ENCODE measurements at places on chromosomes 3 and 15.

- peak; percentile 90 for DNase-seq
These were observed at the start of the genes CCPG1 and PIERCE2 for GRCh38 chr15:55408012-55408928. CCPG1 (minus strand) TSS chr15:55408359; CDS start chr15:55389424, 18,935 bp downstream. PIERCE2 (plus strand) TSS chr15:55408495; CDS start chr15:55408769, 274 bp downstream.

- DNase-seq = no peak
These were observed 1.0 kb downstream of the LRRC3B start for GRCh38 chr3:26623419-26624208.

- no peak for DNase-seq
These were observed 55.6 kb upstream of the C15orf61 start for GRCh38 chr15:67465196-67465952.

- no peak for DNase-seq
These were observed 6.7 kb upstream of the PSTPIP1 start for GRCh38 chr15:76987896-76988860.

DNA sequence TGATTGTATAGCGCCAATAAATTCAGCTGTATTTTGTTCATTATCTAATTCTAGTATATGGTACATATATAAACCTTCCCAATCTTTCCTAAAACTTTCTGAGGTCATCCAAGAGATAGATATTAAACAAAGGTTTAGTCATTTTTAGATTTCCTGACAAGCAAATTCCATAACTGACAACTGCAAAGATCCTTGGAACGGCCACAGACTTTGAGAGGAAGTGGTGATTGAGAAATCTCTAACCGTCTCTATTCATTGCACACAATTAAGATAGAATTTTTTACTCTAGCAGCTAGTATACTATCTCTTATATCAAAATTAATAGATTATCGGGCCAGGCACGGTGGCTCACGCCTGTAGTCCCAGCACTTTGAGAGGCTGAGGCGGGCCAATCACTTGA lies 4.7 kb downstream of the CSNK1G1 start:
- DNase-seq = no peak

DNA sequence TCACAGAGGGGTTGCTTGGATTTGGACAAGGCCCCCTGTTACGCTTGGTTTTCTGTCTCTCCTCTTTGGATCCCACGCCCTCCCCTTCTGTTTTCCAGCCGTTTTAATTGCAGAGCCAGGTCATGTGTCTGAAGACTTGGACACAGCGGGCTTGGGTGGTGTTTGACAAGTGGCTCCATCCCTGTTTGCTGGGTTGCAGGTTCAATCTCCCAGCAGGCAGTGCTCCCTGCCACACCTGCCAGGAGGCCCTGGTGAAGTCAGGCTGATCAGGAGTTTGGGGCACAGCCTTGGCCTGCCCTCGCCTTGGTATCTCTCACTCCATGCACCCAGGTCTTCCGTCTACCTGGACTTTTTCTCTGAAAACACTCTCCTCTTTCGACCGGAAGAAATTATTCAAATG lies 59.0 kb downstream of the PLXNA1 start:
- DNase-seq = no peak

DNA sequence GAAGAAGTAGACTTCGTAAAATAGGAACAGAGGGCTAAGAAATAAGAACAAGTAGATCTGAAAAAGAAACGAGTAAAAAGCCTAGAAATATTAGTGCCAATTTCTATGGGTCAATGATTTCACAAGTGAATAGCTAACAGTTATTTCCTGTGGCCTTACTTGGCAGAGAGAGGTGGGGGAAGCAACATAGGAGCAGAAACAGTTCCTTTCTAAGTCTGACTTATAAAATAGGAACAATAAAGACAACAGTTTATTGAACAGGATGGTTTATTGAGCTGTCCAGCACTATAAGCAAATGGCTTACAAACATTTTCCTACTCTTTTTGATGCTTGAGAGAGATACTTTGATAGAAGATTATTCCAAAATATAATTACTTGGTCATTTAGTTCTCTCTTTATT lies 37.9 kb downstream of the AGTR1 start:
- DNase-seq = no peak

DNA sequence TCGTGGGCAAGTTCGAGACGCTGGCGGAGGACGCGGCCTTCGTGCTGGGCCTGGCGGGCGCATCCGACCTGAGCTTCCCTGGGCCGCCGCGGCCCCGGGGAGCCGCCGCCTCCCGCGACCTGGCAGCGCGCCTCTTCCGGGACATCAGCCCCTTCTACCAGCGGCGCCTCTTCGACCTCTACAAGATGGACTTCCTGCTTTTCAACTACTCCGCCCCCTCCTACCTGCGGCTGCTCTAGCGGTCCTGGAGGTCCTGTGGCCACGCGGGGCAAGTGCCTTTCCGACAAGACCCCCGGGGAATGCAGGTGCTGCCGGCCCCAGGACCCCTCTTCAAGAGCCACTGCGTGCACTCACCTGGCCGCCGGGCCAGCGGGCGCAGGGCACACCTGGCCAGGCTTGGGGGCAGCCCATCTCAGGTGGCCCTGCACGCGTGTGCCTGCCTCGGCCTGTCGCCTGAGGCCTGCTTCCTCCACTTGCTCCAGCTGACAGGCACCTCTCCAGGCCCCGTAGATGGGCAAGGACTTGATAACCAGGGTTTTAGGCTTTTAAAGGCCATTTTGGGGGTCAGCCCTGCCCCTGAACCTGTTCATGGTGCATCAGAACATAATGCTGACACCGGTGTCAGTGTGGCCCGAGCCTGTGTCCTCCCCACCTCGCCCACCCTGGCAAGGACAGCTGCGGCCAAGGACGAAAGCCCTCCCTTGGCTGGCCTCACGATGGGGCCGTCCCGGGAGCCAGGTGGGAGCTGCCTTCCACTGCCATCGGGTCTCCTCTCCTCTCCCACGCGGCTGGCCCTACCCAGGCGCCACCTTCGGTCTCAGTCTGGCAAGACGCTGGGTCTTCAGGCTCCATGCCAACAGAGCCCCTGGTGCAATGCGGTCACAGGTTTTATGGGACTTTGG lies 16.1 kb downstream of the C3orf22 start:
- DNase-seq = no peak

DNA sequence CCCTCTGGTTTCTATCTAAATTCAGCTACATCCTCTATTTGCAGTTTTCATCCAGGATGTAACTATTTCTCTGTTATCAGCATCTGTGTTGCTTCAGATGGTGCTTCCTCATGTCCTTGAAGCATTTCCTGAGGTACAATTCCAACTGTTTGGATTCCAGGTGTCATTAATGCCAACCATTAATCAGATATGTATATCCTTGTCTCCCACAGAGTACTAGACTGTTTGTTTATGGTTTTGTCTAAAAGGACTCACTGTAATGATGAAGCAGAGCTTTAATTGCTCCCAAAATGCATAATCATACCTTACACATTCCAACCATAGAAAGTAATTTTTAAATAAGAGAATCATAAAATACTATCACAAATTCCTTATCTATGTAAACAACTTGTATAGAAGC lies 288.5 kb upstream of the MME start:
- no peak for DNase-seq

DNA sequence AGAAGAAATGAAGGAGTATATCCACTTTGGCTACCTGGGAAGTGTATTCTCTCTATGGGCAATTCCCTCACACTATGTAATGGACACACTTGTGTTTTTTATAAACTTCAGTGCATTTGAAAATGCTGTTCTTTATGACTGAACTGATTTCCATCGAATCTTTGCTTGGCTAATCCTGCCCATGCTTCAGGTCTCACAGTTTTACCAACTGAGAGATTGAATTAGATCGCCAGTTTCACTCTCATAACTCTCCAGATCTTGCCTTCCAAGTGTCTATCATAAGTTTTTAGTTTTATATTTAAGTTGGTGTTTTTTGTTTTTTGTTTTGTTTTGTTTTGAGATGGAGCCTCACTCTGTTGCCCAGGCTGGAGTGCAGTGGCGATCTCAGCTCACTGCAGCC lies 73.5 kb upstream of the MBNL1 start:
- no peak for DNase-seq

- DNase-seq = no peak
These were observed 49.3 kb upstream of the TRIM42 start for GRCh38 chr3:140628606-140629005.

GRCh38 chr3:150469931-150470740 lies 62.0 kb downstream of the TSC22D2 start:
- DNase-seq = no peak

DNA sequence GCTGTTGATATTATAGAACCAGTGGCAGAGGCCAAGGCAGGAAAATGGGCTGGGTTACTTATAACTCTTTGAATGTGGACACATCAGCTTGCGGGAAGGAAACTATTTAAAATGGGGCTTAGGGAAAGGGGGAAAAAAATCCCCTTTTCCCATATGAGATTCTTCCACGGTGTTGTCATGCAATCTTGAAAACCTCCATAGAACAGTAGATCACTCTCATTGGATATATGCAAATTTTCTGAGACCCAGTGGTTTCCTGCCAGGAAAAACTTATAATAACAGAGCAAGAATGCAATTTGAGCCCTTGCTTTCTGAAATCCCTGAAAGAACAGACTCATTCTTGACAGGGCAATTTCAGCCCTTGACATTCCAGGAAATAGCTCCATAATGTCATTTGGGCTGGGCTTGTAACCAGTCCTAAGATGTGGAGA lies 31.1 kb downstream of the TMEM212 start:
- DNase-seq = no peak

DNA sequence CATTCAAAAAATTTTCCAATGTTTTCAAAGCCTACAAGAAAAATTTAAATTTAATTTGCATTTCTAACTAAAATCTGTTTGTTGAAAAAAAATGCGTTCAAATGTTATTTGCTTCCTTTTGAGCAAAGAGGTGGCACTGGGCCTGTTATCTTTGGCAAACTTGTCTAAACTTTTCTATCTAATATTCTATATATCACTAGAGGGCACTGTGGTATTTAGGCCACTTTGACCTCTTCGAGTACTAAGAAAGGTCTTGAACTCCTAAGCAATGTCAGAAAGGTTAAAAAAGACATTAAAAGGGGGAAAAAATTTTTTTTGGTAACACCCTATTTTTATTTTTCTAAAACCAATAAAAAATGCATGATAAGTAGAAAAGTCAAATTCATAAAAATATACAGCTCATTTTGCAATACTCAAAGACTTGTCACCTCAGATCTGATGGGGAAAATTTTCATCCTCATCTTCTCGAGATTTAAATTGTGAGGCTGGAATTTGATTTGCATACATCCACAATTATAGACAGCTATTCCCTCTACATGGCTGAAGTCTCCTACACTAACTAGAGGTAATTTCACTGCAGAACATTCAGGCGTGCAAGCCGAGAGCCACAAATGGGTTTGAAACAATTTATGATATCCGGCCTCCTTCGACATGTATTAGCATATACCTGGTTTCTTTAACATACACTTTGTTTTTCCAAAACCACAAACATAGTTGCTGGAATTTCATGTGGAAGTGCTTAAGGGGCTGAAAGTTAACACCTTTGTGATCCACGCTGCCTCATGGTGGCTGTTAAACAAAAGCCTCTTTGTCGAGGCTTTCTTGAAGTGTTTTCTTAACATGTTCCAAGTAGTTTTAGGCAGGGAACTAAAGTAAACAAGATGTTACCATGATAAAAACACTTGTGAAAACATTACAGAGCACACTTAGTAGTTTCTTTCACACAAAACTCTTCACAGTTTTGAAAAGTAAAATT lies 576.4 kb downstream of the FOXP1 start:
- DNase-seq = no peak
